GM23248 (cell line): ENCODE measurements at places on chromosomes 11 and 22. TPM values are rescaled to one million over a fixed set of nuclear protein-coding genes. Genes with fewer than 3 reads are reported as not detected.

DNA sequence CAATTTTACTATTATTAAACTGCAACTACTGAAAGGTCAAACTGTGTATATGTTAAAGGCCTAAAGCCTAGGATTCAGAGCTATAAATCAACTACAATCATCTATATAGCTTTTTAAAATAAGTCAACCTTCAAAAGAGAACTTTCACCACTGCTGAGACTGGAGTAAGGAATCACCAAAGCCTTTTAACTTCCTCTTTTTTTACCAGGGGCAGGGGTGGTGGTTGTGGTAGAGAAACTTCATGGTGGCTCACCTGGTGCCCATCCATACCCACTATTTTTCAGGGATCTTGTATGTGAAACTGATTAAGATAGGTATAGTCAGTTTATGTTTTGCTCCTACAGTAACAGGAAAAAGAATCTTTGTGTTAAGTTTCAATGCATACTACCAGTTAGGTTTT is 31.5 kb downstream of the TSG101 start:
- no peak for DNase-seq

DNA sequence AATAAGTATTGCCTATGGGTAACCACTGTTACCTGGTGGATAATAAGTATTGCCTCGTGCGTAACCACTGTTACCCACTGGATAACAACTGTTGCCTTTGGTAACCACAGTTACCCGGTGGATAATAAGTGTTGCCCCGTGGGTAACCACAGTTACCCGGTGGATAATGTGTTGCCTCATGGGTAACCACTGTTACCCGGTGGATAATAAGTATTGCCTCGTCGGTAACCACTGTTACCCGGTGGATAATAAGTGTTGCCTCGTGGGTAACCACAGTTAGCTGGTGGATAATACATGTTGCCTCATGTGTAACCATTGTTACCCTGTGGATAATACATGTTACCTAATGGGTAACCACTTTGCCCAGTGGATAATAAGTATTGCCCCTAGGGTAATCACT is 9.8 kb upstream of the NXPE4 start:
- DNase-seq: no peak

Gene SYT13
- polyA plus RNA-seq: not detected in 2 replicates

Gene PGM2L1
- 4.7 and 5.1 TPM in 2 replicates for polyA plus RNA-seq

GRCh38 chr11:125112208-125112604 is 780 bp upstream of the TMEM218 start:
- no peak for DNase-seq

Gene LMO1
- not detected in 2 replicates for polyA plus RNA-seq

GRCh38 chr11:126375726-126376125 is 20.2 kb downstream of the ST3GAL4 start:
- no peak for DNase-seq

DNA sequence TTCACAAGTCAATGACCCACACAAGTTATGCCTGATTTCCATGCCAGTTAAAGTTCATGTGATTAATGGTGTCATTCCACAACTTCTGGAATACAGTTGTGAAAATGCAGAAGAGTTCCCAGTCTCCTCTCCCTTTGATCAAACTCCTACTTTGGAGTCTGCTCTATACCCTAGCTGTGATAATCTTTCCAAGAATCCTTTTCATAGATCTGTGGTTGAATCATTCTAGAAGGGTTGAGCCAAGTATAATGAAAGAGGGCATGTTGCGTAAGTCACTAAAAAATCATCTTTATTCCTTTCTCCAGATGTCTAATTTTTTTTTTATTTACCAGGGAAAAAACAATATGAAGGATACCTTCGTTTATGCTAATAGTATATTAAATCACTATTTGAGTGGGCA is 89.7 kb upstream of the CARD18 start:
- peak; percentile 83 for DNase-seq

Gene TEX54
- polyA plus RNA-seq: 0.44 TPM in 1 of 2 replicates, not detected in the other

GRCh38 chr11:123241874-123242543 is 47.0 kb upstream of the CLMP start:
- DNase-seq: peak; percentile 54
